ENCODE measurements at places on chromosomes 11 and 22. TPM values are rescaled to one million over a fixed set of nuclear protein-coding genes. Genes with fewer than 3 reads are reported as not detected.

Gene SYTL2
- 19.9 TPM for total RNA-seq

Gene INPP5J
- total RNA-seq, result 0.36 TPM

Gene PRDM10
- 8.0 TPM for total RNA-seq

Gene TESMIN
- total RNA-seq, result not detected

Gene CRYBA4
- total RNA-seq, result not detected

Gene QSER1
- 28.6 TPM for total RNA-seq

Gene SYNGR1
- 3.6 TPM for total RNA-seq

Gene SYT13
- total RNA-seq, result under 0.01 TPM

Gene TRIM6
- total RNA-seq, result 3.6 TPM

Gene SLC35F2
- total RNA-seq, result 5.4 TPM

DNA sequence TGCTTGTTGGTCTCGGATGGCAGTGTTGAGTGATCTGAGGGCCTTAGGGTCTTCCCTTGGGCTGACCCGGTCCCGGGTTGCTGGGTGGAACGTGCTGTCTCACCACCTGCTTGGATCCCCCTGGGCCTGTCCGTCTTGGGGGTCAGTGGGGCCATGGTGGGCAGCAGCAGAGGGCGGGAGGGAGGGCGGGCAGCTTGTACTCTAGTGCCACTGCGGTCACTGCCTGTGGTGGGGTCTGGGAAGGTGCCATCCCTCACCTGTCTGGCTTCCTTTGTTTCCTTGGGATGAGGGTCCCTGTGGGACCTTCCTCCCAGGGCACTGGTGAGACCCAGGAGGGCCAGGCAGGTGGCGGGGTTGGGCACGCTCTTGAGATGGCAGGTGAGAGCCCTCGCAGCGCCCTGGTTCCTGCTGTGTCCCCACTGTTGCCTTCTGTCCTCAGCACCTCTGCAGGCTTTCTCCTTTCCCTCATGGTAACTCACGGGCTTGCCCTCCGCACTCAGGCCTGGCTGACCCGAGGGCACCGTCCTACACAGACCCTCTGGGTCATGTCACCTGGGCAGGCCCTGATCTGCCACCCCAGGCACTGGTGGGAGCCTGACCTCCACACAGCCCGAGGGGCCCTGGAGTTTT, 34.2 kb downstream of the TBC1D22A start:
- H3K4me1 ChIP-seq, result peaks cover 7% of the 10 kb centered on the region
- H3K4me3 ChIP-seq, result no peak overlapping the region
- no peak for DNase-seq
- H3K36me3 ChIP-seq, result peaks cover 27% of the 10 kb centered on the region

DNA sequence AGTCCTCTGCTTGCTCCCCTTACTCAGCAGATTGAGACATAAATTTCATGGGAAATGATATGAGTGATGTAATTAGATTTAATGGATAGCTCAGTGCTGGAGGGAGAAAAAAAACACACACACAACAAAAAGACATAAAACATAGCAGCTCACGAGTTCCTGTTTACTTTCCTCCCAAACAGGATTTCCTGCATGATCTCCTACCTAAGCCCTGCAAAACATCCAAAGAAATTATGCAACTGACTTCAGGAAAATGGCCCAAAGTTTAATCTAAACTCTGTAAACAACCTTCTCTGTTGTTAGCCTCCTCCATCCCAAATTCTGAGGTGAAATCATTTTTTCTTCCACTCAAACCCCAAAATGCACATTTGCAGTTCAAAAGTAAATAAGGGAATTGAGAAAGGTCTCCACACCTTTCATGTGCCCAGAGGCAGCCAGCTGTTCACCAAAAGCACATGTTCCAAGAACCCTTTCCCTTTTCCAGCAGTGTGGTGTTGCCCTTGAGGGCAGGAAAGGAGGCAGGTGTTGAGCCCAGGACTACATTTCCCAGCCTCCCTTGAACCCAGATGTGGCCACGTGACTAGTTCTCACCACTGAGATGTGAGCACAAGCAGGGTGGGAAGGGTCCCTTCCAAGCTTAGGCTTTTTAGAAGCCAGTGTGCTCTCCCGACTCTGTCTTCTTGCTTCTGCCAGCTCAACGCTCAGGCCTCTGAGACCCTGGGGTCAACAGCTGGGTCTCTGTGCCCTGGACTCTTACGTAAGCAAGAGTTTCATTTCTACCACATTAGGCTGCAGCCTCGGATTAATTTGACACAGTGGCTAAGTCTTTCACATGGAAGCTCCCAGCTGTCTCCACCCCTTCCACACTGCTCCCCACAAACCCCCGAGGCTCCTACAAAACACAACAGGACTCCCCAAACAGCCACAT, 301.2 kb downstream of the CTTN start:
- no peaks in the 10 kb centered on the region for H3K27me3 ChIP-seq
- no peaks in the 10 kb centered on the region for H3K4me1 ChIP-seq
- H3K27ac ChIP-seq, result no peak overlapping the region
- no peaks in the 10 kb centered on the region for H3K36me3 ChIP-seq

- no peak overlapping the region for H3K4me3 ChIP-seq
- peaks cover 7% of the 10 kb centered on the region for H3K4me1 ChIP-seq
- peak; percentile 66 for DNase-seq
- H3K27ac ChIP-seq, result no peak overlapping the region
These were observed 4.5 kb downstream of the OSM start for GRCh38 chr22:30262112-30262511.

DNA sequence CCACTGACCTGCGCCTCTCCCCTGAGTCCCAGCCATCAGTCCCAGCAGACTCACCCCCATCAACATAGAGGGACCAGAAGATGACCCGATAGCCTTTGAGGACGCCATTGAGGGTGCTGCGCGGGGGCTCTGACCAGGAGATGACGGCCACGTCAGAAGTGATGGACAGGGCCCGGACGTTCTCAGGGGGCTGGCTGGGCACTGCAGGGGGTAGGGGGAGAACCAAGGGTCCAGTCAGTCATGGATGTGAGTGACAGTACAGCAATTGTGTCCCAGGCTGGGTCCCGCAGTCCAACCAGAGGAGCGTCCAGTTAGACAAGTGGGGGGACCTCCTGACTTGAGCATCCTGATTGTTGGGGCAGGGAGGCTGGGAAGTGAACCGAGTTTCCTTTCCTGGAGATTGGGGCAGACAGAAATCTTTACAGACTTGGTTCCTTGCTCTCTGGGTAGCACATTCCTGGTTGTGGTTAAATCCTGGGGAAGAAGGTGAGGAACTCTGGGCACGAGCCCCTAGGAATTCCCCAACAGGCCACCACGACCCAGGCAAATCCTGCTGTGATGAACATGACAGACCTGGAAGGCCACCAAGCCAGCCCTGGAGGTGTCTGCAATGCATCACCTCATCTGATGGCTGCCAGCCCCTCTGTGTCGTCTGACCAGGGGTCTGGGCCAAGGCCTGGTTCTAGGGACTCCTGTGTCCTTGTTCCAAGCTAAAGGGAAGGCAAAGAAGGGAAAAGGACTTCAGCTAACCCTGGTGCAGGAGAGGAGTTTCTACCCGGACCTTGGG, 133.9 kb downstream of the CEP164 start:
- no peaks in the 10 kb centered on the region for H3K36me3 ChIP-seq
- no peaks in the 10 kb centered on the region for H3K27me3 ChIP-seq
- H3K27ac ChIP-seq, result no peak overlapping the region
- DNase-seq, result peak; percentile 73
- H3K4me3 ChIP-seq, result no peak overlapping the region

DNA sequence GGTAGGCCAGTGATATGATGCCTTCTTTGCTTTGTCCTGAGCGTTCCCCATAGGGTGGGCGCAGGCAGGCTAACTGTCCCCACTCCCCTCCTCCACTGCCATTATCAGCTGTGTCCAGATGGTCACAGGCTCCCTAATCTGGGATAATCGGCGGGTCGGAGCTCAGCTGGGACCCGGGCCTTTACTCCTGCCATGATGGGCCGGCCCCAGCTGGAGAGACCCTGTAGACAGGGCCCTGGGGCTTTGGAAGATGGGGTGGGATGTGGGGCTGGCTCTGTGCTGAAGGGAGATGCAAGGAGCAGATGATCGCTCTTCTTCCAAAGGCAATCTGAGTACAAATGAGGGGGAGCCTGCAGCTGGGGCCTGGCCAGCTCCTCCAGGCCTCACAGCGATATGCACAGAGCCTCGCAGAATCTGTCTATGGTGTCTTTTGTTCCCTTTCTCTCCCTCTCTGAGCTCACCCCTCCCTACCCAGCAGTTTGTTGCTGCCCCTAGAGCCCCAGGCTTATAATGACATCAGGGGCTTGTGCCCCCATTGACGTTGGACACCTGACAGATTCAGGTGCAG, 11.9 kb downstream of the KLHL35 start:
- H3K4me1 ChIP-seq, result peaks cover 22% of the 10 kb centered on the region
- DNase-seq, result peak; percentile 70
- peaks cover 18% of the 10 kb centered on the region for H3K36me3 ChIP-seq
- H3K27ac ChIP-seq, result no peak overlapping the region
- no peak overlapping the region for H3K4me3 ChIP-seq
- no peaks in the 10 kb centered on the region for H3K27me3 ChIP-seq

DNA sequence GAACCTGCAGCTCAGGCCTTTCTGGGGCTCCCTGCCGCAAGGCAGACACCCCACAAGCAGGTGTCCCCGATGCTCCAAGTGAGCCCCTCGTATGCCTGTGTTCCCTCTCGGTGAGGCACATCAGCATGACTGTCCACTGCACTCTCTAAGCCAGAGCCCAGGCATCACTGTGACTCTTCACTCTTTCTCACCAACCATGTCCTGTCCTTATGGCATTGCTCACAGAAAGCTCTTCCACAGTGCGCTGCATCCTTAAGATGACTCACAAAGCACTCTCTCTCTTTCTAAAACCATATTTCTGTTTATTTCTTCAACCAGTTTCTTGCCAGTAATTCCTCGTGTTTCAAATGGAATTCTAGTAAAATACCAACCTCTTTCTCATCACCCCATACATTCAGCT, 18.1 kb downstream of the GAB4 start:
- H3K27me3 ChIP-seq, result no peaks in the 10 kb centered on the region
- H3K27ac ChIP-seq, result no peak overlapping the region
- no peak overlapping the region for H3K4me3 ChIP-seq
- no peak for DNase-seq

GRCh38 chr11:124329787-124330478, 9.9 kb upstream of the OR8D2 start:
- H3K4me3 ChIP-seq, result no peak overlapping the region
- H3K4me1 ChIP-seq, result no peaks in the 10 kb centered on the region
- H3K36me3 ChIP-seq, result no peaks in the 10 kb centered on the region
- no peak for DNase-seq
- no peaks in the 10 kb centered on the region for H3K27me3 ChIP-seq

DNA sequence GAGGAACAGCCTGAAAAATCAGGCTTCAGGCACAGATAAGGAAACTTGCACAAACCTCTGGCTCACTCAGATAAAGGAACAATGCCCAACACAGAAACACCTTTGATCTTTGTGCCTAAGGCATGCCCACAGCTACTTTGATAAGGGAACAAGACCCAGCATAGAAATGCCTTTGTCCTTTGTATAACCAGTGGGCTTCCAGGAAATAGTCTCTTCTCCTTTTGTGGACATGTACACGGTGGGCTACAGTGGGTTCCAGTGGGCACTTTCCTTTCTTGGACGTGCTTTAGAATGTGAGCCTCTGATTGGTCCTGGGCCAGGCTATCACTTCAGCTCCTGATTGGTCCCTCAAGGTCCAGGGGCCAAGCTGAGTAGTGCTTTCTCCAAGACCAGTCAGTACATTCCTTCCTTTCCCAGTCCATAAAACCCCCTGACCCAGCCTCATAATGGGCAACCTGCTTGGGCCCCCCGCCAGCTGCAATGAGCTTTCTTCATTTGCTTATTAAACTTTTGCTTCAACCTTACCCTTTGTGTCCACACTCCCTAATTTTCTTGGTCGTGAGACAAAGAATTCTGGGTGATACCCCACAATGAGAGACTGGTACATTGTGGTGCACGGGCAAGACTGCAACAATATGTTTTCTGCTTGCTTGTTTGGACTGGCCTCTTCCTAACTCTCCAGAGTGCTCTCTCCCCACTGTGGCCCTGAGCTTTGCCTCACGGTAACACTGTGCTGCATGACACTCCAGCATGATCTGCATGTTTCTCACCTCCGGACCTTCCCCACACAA, 1.7 kb upstream of the CABIN1 start:
- H3K27ac ChIP-seq, result no peak overlapping the region
- H3K4me1 ChIP-seq, result peaks cover 7% of the 10 kb centered on the region
- H3K4me3 ChIP-seq, result no peak overlapping the region
- DNase-seq, result no peak
- no peaks in the 10 kb centered on the region for H3K36me3 ChIP-seq

- H3K4me1 ChIP-seq, result peaks cover 33% of the 10 kb centered on the region
- no peaks in the 10 kb centered on the region for H3K27me3 ChIP-seq
- H3K4me3 ChIP-seq, result peak overlapping the region; percentile 98
- peaks cover 4% of the 10 kb centered on the region for H3K36me3 ChIP-seq
These were observed 1.4 kb downstream of the FAM111A start for GRCh38 chr11:59144096-59144495.

Data from osteoblast (primary cell).